ENCODE measurements at places on chromosomes 2 and 18. TPM values are rescaled to one million over a fixed set of nuclear protein-coding genes. Genes with fewer than 3 reads are reported as not detected.

DNA sequence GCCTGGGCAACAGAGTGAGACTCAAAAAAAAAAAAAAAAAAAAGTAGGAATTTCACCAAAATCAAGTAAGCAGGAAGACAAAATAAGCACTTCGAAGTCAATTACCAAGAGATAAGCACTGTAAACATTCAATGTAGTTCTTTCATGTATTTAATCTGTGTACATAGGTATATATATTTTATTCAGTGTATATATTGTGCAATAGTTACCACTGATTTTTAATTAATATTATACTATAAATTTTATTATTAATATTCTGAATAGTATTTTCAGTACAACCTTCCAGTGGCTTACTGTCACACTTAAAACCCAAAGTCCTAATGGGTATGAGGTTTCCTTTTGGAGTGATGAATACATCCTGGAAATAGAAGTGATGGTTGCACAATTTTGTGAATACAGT is 9.1 kb downstream of the APLF start:
- DNase-seq: no peak

- DNase-seq: no peak
These were observed 151.2 kb downstream of the CAPN13 start for GRCh38 chr2:30656079-30656478.

- DNase-seq: no peak
These were observed 65.6 kb upstream of the RFX8 start for GRCh38 chr2:101540518-101540917.

GRCh38 chr2:238438856-238439849 is 12.4 kb downstream of the ASB1 start:
- DNase-seq: peak; percentile 39

DNA sequence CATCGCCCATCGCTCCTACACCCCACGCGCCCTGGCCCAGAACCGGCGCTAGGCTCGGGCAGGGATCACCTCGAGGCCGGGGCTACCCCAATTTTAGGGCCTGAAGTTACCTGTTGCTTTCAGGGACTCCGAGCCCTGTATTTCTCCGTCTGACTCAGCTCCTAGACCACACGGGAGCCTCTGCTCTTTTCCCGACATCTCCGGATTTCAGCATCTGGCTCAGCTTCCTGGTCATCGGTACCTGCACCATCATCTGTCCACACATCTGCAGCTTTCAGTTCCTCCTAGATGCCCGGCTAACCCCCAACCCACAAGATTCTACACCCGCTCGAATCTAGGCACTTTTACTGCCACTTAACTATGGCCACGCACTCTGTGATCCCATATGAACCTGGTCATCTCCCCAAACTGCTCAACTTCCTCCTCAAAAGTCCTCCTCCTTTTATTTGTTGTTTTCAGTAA is 12.1 kb upstream of the HMSD start:
- no peak for DNase-seq

DNA sequence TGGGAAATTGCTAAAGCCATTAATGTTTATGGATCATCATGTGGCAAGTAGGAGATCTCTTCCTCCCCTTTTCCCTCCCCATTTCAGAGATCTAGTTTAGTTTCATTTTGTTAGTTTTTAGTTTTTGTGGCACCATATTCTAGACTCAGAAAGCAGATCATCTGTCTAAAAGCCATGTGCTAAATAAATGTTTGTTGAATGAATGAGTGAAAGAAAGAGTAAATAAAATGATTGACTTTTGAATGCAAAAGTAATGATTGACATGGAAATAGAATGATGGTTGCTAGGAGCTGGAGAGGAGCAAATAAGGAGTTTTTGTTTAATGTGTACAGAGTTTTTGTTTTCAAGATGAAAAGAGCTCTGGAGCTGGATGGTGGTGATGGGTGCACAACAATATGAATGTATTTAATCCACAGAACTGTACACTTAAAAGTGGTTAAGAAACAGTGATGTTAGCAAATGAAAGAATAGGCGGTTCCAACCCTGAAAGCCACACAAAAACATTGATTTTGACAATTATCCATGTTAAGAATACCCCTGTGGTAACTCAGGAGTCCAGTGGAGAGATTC is 23.6 kb downstream of the TMEM178A start:
- DNase-seq: no peak

DNA sequence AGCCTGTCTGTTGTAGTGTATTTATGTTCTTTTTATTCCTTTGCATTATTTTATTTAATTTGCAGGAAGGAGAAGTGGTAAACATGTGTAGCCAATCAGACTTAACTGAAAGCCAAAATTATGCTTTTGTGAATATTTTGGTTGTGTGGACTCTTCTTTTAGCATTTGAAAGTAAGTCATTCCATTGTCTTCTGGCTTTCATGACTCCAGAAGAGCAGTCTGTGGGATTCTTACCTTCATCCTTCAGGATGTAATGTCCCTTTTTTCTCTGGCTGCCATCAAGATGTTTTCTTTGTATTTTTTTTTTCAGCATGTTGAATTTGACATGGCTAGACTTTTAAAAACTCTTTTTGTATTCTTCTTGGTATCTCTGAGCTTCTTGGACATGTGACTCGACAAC is 895.2 kb upstream of the ZEB2 start:
- DNase-seq: no peak

DNA sequence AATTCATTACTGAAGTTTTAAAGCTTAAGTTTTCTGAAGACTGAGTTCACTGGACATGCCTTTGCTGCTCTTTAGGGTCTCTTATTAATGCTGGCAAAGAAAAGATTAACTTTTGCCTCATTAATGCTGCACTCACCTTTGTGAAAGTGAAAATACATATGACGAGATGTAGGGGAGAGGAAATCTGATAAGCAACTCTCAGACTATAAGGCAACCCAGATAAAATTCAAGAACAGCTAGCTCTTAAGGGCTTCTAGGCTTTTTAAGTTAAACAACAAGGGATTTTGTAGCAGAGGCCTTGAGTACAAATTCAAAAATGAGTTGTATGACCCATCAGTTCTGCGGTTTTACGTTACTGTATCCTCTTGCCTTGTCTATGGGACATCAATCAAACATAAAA is 143.7 kb downstream of the USP34 start:
- no peak for DNase-seq

DNA sequence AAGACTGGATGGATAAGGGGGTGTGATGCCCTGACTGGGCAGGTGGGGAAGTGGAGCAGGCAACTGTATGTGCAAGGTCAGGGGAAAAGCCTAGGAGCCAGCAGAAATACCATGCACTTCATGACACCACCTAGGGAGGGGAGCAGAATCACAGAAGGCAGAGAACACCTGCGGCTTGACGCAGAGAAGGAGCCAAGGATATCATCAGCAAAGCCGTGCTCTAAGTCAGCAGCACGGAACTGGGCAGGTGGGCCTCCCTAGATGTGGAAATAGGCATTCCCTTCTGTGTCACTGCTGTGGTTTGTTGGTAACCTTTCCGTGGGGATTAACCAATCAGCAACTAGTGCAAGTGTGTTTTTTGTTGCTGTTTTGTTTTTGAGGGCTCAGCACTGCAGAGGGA is 41.3 kb downstream of the HDLBP start:
- DNase-seq: no peak

DNA sequence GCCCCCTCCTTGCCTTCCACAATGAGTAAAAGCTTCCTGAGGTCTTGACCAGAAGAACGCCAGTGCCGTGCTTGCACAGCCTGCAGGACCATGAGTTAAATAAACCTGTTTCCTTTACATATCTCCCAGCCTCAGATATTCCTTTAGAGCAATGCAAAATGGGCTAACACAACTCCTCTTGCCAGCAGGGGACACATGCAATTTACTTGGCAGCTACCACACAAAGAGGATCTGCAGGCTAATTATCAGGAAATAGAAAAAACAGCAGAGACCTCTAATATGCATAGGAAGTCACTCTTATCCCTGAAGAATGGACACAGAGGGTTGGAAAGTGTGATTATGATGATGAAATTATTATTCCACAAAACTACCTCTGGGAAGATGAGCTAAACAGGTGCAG is 114.0 kb downstream of the PIEZO2 start:
- DNase-seq: no peak

- no peak for DNase-seq
These were observed 34.3 kb upstream of the CD226 start for GRCh38 chr18:69981948-69982347.

DNA sequence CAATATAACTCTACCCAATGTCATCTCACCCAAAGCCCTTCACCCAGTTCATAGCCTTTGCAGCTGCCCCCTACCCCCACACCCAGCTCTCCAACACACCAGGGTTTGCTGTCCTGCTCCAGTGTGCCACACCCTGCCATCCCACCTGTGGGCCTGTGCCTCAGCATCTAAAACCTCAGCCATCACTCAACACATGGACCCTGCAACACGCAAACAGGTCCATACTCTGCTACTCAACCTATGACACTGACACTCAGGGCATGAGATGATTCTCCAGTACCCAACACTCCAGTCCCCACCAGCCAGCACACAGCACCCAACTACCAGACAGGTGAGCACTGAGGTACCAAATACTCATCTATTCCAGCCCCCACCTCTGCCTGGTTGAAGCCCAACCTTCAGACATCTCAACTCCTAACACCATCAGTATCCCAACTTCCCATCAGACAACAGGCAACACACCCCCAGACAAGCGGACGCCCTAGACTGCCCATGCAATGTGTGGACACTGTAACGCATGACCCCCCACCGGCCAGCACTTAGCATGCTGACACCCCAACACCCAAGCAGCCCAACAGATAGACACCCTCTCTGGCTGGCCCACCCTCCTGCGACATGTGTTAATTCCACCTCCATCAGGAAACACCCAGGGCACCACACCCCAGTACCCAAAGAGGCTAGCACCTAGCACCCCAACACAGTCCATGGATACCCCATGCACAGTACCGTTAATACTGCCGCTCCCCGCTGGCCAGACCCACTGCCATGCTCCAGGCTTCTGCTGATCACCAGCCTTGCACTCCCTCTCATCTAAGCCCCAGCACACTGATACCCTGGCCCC is 25.0 kb downstream of the ZAP70 start:
- no peak for DNase-seq

DNA sequence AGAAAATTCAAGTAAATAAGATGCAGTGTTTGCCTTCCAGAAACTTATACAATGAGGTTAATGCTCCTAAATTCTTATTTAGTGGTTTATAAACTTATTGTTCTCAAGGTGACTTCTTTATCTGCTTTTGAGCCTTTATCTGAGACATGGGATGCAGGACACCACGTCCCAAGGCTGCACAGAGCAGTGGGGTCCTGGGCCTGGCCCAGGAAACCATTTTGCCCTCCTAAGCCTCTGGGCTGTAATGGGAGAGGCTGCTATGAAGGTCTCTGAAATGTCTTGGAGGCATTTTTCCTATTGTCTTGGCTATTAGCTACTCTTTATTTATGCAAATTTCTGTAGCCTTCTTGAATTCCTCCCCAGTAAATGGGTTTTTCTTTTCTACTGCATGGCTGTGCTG is 652.6 kb upstream of the SETBP1 start:
- DNase-seq: no peak

GRCh38 chr2:199855812-199856211 is 4.8 kb upstream of the FTCDNL1 start:
- no peak for DNase-seq

- no peak for DNase-seq
These were observed 66.5 kb downstream of the DTNB start for GRCh38 chr2:25606892-25607291.

DNA sequence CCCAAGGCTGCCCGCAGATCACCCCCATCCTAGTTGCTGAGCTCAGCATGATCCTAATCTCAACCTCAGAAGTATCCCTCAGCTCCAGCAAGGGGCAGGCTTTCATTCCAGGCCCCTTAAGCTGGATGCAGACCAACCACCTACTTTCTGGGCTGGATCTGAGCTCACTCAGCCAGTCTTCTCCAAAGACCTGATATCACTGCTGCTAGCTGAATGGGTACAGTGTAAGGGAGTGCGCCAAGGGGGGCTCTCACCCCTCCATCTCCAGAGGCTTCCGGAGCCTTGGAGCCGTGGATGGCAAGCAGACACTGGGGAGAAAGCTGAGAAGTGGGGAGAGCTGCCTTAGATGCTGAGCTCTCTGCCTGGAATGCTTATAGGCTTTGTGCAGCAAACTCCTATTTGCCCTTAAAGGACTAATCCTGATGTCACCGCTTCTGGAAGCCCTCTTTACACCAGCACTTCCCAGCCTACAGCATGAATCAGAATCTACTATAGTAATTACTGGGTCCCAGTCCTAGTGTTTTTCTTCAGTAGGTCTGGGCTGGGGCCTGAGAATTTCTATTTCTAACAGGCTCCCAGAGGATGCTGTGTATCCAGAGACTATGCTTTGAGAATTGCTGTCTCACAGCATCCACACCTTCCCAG is 31.0 kb downstream of the GYPC start:
- DNase-seq: no peak

DNA sequence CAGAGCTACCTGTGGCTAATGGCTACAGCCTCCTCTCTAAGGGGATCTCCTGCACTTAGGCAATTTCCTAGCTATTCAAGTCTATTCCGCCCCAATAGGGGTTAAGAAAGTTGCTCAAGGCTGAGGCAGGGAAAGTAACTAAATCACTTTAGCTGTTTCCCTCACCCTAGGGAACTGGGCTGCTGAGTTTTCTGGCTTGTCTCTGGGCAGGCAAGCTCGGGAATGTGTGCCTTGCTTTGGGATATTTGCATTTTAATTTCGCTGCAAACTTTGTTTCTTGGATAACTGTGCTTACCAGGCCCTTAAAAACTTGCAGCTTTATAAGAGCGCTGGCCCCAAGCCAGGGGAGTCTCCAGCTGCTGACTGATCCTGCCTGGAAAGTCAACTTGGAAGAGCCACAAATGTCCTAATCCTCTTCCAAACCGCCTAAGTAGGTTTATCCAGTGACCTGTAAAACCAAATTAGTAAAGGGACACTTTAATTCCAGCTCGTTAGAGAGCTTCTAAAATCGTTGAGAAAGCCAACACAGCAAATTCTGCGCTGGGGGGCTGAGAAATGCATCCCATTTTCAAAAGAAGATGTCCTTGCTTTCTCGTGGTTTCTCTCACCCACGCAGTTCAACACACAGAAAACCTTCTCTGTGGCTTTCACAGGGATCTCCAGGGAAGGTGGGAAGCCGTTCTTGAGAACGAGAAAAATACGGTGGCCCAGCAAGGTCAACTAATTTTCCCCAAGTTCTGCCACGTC is 59.5 kb upstream of the SP3 start:
- DNase-seq: peak; percentile 97

DNA sequence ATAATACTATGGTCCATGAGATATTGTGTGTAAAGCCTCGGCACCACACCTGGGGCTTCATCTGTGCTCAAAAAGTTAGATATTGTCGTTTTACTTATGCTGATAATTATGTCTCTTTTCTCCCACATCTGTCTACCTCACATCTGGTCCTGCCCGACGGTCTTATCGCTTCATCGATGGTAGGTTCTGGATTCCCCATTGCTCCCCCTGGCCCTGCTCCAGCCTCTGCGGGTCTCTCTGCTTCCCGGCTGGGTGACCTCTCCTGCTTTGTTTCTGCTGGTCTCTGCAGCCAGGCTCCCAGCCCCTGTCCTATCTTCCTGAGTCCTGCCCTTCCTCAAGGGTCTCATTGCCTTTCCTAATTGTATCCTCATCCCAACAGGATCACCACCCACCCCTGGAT is 294.2 kb downstream of the NDUFA10 start:
- no peak for DNase-seq

ARHGEF4 gene
- 19.9 TPM for total RNA-seq

SETBP1 gene
- total RNA-seq: 24.1 TPM

B4GALT6 gene
- total RNA-seq: 4.4 TPM

SLC30A3 gene
- total RNA-seq: 0.10 TPM

UCN gene
- total RNA-seq: 0.30 TPM

ZNF396 gene
- total RNA-seq: 1.6 TPM
